ENCODE measurements at places on chromosomes 5 and 9.
A peak's percentile ranks its signal among the peaks of the same experiment; 100 is the strongest.

DNA sequence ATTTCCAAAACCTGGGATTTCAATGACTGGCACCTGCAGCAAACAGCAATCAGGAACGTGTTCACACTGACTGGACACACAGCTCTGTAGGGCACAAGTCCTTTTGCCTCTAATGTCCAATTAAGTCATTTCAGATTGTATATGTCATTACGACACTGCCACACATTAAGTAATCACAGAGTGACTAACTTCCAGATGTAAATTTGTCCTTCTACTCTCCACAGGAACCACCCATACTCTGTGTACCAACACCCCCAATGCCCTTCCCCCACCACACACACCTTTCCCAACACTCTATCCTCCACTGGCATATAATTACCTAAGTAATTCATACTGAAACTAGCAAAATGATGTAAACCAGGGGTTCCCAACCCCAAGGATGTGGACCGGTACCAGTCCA, 30.5 kb downstream of the LARS1 start:
- no peaks in the 10 kb centered on the region for H3K27me3 ChIP-seq
- no peaks in the 10 kb centered on the region for H3K4me1 ChIP-seq
- no peak overlapping the region for H3K4me3 ChIP-seq

GRCh38 chr5:33745101-33745770, 146.6 kb downstream of the ADAMTS12 start:
- DNase-seq = no peak
- no peak overlapping the region for H3K27ac ChIP-seq
- H3K4me1 ChIP-seq = no peaks in the 10 kb centered on the region
- H3K36me3 ChIP-seq = no peaks in the 10 kb centered on the region
- H3K4me3 ChIP-seq = no peak overlapping the region

GRCh38 chr5:77224672-77225355, 14.3 kb downstream of the PDE8B start:
- no peak overlapping the region for H3K4me3 ChIP-seq
- peaks cover 8% of the 10 kb centered on the region for H3K27me3 ChIP-seq
- DNase-seq = no peak
- H3K4me1 ChIP-seq = no peaks in the 10 kb centered on the region
- no peaks in the 10 kb centered on the region for H3K36me3 ChIP-seq
- no peak overlapping the region for H3K27ac ChIP-seq

DNA sequence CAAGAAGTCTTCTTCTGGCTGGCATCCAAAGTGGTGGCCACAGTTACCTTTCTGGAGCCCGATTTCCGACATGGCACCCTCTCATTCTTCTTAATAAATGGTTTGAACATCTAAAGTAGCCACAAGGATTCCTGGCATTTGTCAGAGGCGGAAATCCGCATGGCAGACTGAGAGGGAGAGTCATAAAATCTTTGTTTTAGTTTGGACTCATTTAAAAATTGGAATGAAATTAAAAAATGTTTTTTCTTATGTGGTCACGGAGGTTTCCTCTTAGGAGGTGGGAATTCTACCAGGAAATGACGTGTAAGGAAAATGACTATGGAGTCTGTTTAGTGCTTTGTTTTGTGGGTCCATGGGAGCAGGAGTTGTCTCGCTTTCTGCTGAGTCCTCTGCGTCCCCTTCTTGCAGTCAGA, 133.0 kb upstream of the PTCH1 start:
- no peak overlapping the region for H3K27ac ChIP-seq
- DNase-seq = no peak
- no peaks in the 10 kb centered on the region for H3K36me3 ChIP-seq
- no peaks in the 10 kb centered on the region for H3K27me3 ChIP-seq

GRCh38 chr5:78985116-78985724, at the start of gene ARSB:
Gene ARSB, minus strand, starts transcription at chr5:78985310. Its CDS starts 62 bp downstream, at chr5:78985248.
- peak; percentile 83 for DNase-seq
- peak within 1 kb of the TSS; percentile 85 for H3K4me3 ChIP-seq
- no peaks in the 10 kb centered on the region for H3K36me3 ChIP-seq
- 0 out of 2 replicates have a peak, but pooled peaks cover 4% of the 10 kb centered on the region for H3K4me1 ChIP-seq
- no peaks in the 10 kb centered on the region for H3K27me3 ChIP-seq
- H3K27ac ChIP-seq = peak within 1 kb of the TSS; percentile 84

DNA sequence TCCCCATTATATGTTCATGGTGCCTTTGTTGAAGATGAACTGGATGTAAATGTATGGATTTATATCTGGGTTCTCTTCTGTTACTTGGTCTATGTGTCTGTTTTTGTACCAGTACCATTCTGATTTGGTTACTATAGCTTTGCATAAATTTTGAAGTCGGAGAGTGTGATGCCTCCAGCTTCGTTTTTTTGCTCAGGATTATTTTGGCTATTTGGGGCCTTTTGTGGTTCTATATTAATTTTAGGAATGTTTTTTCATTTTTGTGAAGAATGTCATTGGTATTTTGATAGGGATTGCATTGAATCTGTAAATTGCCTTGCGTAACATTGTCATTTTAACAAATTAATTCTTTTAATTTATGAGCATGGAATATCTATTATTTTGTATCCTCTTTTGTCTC, 36.6 kb upstream of the ZNF366 start:
- no peak for DNase-seq
- H3K36me3 ChIP-seq = no peaks in the 10 kb centered on the region
- no peak overlapping the region for H3K4me3 ChIP-seq
- H3K4me1 ChIP-seq = peaks cover 7% of the 10 kb centered on the region

GRCh38 chr9:110769667-110770066, 101.1 kb downstream of the MUSK start:
- no peaks in the 10 kb centered on the region for H3K36me3 ChIP-seq
- DNase-seq = no peak
- H3K4me1 ChIP-seq = no peaks in the 10 kb centered on the region
- no peaks in the 10 kb centered on the region for H3K27me3 ChIP-seq
- H3K4me3 ChIP-seq = no peak overlapping the region

DNA sequence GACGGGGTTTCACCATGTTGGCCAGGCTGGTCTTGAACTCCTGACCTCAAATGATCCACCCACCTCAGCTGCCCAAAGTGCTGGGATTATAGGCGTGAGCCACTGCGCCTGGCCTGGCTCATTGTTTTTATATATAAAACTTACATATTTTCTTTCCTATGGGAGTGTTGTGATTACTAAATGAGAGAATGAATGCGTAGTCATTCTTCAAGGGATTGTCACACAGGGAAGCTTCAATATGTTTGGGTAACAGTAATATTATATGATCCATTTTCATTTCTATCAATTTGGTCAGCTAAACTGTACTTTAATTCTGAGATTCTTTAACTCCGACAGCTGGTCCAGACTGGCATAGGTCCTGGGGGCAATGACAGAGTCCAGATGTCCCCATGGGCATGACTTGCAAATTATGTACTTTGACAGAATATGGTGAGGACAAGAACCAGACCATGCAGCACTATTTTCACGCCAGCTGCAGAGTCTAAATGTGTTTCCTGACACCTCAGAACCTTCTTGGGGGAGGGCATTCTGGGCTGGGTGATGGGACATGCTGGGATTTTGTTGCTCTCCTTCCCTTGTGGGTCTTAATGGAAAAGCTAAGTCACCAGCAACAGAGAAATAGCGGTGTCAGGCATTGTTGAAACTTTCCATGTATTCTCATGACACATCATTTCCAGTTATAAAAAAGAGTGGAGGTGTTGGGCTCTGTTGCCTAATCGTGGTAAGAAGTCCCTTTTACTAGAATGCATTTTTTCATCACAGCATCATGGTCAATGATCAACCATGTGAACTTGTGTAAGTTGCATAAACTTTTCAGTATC, 40.9 kb upstream of the TNC start:
- H3K4me1 ChIP-seq = peaks cover 22% of the 10 kb centered on the region
- H3K27me3 ChIP-seq = no peaks in the 10 kb centered on the region
- H3K36me3 ChIP-seq = no peaks in the 10 kb centered on the region
- peak; percentile 9 for DNase-seq

DNA sequence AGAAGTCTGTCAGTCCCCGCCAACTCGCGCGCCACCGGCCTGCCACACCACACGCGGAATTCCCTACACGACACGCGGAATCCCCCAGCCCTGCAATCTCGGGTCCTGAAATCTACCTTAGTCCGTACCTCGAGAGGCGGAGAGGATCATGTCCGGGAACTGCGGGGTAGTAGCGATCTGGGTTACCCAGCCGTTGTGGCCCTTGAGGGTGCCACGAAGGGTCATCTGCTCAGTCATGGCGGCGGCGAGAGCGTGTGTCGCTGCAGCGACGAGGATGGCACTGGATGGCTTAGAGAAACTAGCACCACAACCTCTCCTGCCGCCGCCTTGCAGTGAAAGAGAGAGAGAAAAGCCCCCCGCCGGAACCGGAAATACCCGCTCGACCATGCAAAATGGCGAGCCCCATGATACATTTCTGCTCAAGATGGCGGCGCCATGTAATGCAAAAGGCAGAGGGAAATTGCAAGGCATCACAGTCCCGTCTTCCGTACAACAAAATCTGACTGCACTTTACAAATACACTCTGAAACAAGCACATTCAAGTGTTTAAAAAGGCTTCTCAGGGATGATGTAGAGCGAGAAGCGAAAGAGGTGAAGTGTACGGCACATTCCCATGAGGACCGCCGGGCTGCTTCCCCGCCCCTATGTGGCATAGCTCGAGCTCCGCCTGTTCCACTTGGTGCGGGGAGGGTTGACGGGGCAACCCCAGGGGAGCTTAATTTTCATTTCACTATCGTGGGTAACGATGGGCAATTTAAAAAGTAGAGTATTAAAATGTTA, at the start of gene RACK1:
RACK1 (minus strand) TSS at position 343 of the 780 bp plus-strand sequence; CDS start at position 237, 106 bp downstream.
- peaks cover 20% of the 10 kb centered on the region for H3K4me1 ChIP-seq
- peak within 1 kb of the TSS; percentile 79 for H3K4me3 ChIP-seq
- no peaks in the 10 kb centered on the region for H3K27me3 ChIP-seq
- H3K27ac ChIP-seq = peak within 1 kb of the TSS; percentile 98
- peaks cover 20% of the 10 kb centered on the region for H3K36me3 ChIP-seq
- DNase-seq = peak; percentile 84

DNA sequence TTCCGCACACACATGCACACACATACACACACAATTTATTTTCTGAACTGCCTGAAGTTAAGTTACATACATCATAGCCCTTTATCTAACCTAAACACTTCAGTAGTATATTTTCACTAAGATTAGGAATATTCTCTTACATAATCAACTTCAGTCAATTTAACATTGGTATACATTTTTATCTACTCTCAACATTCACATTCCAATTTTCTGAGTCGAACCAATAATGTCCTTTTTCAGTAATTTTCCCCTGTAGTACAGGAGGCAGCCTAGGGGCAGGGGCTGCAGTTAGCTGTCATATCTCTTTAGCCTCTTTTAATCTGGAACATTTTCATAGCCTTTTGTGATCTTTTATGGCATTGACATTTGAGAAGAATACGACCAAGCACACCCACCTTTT, 150.1 kb downstream of the DAB2IP start:
- DNase-seq = no peak
- no peaks in the 10 kb centered on the region for H3K36me3 ChIP-seq
- H3K27me3 ChIP-seq = no peaks in the 10 kb centered on the region

DNA sequence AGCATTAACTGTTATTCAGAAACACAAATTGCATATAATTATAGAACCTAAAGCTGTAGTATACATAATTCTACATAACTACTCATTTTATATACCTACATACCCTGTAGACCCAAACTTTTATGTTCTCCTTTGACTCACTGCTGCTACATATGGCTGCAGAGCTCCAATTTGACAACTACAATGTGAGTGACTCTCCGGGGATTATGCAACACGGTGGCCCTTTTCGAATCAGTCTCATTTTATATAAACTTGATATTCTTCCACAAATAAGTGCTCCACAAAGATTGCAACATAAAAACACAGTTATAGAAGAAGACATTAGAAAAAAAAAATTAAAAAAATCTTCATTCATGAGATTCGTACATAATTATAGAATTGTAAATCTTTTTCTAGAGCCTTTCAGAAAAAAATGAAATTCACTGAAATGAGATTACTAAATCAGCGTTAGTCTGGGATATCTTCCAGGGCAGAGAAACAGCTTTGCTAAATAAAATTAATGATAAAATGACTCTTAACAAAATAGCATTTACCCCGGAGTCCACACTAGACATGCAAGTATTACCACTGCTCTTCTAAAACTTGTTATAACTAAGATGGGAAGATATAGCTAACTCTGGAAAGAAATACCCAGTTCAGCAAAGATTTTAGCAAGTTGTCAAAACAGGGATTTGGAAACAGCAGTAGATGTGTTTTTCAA, 52.6 kb downstream of the SRFBP1 start:
- peaks cover 3% of the 10 kb centered on the region for H3K4me1 ChIP-seq
- H3K4me3 ChIP-seq = no peak overlapping the region
- H3K27me3 ChIP-seq = no peaks in the 10 kb centered on the region
- no peak for DNase-seq

- H3K36me3 ChIP-seq = no peaks in the 10 kb centered on the region
- DNase-seq = no peak
- peak overlapping the region; percentile 50 for H3K4me3 ChIP-seq
- peaks cover 46% of the 10 kb centered on the region for H3K4me1 ChIP-seq
- no peaks in the 10 kb centered on the region for H3K27me3 ChIP-seq
Measured at GRCh38 chr5:177367323-177367848, 9.7 kb downstream of the RGS14 start.

- H3K27ac ChIP-seq = peak overlapping the region; percentile 34
- H3K4me1 ChIP-seq = no peaks in the 10 kb centered on the region
- no peaks in the 10 kb centered on the region for H3K27me3 ChIP-seq
- H3K36me3 ChIP-seq = no peaks in the 10 kb centered on the region
- no peak for DNase-seq
Measured at GRCh38 chr9:83220730-83221129, 157.8 kb upstream of the RASEF start.

GRCh38 chr9:3955305-3955687, 344.6 kb downstream of the GLIS3 start:
- no peaks in the 10 kb centered on the region for H3K4me1 ChIP-seq
- H3K27me3 ChIP-seq = no peaks in the 10 kb centered on the region
- DNase-seq = no peak
- no peak overlapping the region for H3K27ac ChIP-seq
- H3K4me3 ChIP-seq = no peak overlapping the region

GRCh38 chr9:16136961-16137360, 584.1 kb downstream of the CCDC171 start:
- H3K36me3 ChIP-seq = no peaks in the 10 kb centered on the region
- H3K4me3 ChIP-seq = no peak overlapping the region
- no peak for DNase-seq
- H3K27me3 ChIP-seq = no peaks in the 10 kb centered on the region
- peaks cover 22% of the 10 kb centered on the region for H3K4me1 ChIP-seq

DNA sequence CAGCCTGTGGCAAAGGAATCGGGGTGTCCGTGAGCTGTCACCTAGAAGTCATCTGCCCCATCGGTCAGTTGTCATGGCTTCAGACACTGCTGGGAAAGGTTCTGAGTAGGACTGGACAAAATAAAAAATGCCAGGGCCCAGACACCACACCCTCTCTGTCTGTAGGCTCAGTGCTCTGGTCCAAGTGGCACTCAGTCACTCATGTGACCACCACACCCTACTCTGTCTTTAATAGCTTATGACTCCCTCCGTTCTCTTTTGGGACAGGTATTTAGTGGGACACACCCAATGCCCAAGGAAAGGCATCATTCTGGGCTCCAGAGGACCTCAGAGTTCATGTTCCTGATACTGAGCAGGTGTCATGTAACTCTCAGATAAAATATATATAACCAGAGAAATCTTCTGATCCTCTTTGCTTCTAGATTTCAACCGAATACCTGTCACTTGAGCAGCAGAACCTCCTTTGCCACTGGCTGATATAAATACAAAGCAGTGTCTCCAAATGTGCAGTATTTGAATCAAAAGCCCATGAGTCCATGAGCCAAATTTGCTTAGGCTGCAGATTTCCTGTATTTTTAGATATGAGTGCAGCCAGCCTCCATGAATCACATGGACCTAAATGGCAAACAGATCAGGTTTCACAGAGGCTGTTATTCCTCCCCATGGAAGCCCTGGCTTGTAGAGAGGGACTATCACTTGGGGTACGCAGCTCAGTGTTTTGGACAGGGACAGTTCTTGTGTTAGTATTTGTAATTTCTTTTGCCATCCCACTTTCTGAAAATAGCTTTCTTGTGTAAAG, 272.0 kb downstream of the ARHGAP26 start:
- H3K36me3 ChIP-seq = peaks cover 33% of the 10 kb centered on the region
- H3K4me1 ChIP-seq = peaks cover 7% of the 10 kb centered on the region
- H3K4me3 ChIP-seq = no peak overlapping the region

Measured in SK-N-SH (cell line).